ENCODE measurements at places on chromosomes 3 and 15. TPM values are rescaled to one million over a fixed set of nuclear protein-coding genes. Genes with fewer than 3 reads are reported as not detected.

TGM5 gene
- not detected for polyA plus RNA-seq

RTP1 gene
- polyA plus RNA-seq = 2.0 TPM

CD200 gene
- 178 TPM for polyA plus RNA-seq

P2RY1 gene
- 3.0 TPM for polyA plus RNA-seq

CDC25A gene
- 9.8 TPM for polyA plus RNA-seq

IQCF5 gene
- polyA plus RNA-seq = not detected

MESP2 gene
- not detected for polyA plus RNA-seq

IVD gene
- 36.1 TPM for polyA plus RNA-seq

LMAN1L gene
- polyA plus RNA-seq = not detected

TUSC7 gene
- not detected for polyA plus RNA-seq

ACTL6A gene
- polyA plus RNA-seq = 137 TPM

CHRFAM7A gene
- polyA plus RNA-seq = 0.42 TPM

SCAMP5 gene
- polyA plus RNA-seq = 104 TPM

C3orf22 gene
- not detected for polyA plus RNA-seq

SERINC4 gene
- 0.38 TPM for polyA plus RNA-seq

COL6A5 gene
- not detected for polyA plus RNA-seq

REC114 gene
- not detected for polyA plus RNA-seq

WNT5A gene
- 0.59 TPM for polyA plus RNA-seq

SNURF gene
- polyA plus RNA-seq = 19.9 TPM

ABTB1 gene
- 2.0 TPM for polyA plus RNA-seq

PLSCR5 gene
- 0.37 TPM for polyA plus RNA-seq

PIK3CA gene
- polyA plus RNA-seq = 15.2 TPM

LYZL4 gene
- not detected for polyA plus RNA-seq

TNFSF10 gene
- not detected for polyA plus RNA-seq

LRRC31 gene
- polyA plus RNA-seq = not detected

PRICKLE2 gene
- 8.7 TPM for polyA plus RNA-seq

ACKR4 gene
- polyA plus RNA-seq = not detected

CCDC54 gene
- not detected for polyA plus RNA-seq

TNIK gene
- 19.3 TPM for polyA plus RNA-seq

NEK10 gene
- 17.6 TPM for polyA plus RNA-seq

GOLGA6L4 gene
- polyA plus RNA-seq = 8.4 TPM

NCBP2 gene
- 145 TPM for polyA plus RNA-seq

SLC2A2 gene
- not detected for polyA plus RNA-seq

RHCG gene
- 0.32 TPM for polyA plus RNA-seq

SPATA12 gene
- not detected for polyA plus RNA-seq

ATP13A5 gene
- not detected for polyA plus RNA-seq

Data from neural cell (in vitro differentiated cells).